ENCODE measurements at places on chromosomes 1 and 21. TPM values are rescaled to one million over a fixed set of nuclear protein-coding genes. Genes with fewer than 3 reads are reported as not detected.

LRIF1 gene
- total RNA-seq = 9.1 TPM

MMEL1 gene
- total RNA-seq = 11.5 TPM

OR2L3 gene
- not detected for total RNA-seq

RPE65 gene
- total RNA-seq = not detected

DNA sequence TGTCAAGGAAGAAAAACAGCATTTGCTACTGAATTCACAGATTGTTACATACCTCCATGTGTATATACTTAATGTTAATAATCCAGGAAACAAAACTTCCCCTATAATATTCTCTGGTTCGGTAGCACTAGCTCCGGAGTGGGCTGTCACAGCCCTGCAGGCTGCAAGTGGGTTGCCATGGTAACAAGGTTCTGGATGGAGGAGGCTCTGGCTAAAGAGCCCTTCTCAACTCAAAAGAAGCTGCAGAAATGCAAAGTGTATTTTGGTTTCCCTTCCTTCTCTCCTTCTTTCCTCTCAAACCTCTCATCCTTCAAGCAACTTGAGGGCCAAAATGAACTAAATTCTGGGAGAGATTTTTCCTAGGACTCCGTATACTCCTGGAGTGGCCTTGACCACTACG lies 45.2 kb downstream of the ASTN1 start:
- no peak for DNase-seq

DNA sequence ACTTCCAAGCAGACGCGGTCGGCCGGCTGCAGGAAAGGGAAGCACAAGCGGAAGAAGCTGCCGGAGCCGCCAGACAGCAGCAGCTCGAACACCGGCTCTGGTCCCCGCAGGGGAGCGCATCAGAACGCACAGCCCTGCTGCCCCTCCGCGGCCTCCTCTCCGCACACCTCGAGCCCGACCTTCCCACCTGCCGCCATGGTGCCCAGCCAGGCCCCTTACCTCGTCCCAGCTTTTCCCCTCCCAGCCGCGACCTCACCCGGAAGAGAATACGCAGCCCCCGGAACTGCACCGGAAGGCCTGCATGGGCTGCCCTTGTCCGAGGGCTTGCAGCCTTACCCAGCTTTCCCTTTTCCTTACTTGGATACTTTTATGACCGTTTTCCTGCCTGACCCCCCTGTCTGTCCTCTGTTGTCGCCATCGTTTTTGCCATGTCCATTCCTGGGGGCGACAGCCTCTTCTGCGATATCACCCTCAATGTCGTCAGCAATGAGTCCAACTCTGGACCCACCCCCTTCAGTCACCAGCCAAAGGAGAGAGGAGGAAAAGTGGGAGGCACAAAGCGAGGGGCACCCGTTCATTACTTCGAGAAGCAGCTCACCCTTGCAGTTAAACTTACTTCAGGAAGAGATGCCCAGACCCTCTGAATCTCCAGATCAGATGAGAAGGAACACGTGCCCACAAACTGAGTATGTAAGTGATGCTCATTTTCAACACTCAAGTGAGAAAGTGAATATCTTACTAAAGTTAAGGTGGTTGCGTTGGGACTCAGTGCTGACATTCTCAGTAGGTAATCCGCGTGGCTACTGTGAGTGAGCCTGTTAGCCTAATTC lies 25.5 kb downstream of the UTS2 start:
- no peak for DNase-seq

DNA sequence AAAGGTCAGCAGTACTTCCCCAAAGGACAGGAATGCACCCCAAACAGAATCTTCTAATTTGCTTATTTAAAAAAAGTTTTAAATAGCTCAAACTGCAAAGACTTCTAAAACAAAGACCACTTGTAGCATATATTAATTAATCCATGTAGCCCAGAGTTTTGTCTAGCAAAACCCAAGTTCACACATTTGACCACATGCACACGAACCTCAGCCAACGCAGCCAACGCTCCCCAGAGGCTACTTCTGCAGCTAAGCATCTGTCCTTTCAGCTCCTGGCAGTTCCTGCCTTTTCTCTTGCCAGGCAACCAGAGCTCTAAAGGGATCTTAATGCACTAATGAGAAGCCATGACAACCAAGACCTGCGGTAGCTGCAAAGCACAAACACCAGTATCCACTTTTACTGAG lies 89.6 kb downstream of the RERE start:
- DNase-seq = no peak

GRCh38 chr1:156124557-156125483 lies 10.3 kb downstream of the LMNA start:
- DNase-seq = peak; percentile 74

DNA sequence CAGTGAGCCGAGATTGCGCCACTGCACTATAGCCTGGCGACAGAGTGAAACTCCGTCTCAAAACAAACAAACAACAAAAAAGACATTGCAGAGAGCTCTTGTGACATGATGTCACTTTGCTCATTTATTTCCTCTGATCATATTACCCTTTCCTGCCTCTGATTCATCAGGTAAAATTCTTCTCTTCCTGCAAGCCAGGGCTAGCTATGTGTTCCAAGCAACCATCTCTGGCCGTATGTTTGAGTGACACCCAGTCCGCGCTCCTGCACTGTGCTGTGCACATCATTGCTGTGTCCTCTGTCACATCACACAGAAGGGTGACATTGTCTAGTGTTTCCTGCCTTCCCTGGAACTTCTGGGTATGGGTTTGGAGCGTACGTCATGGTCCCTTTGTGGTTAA lies 251.3 kb downstream of the PCP4 start:
- DNase-seq = no peak

- no peak for DNase-seq
These were observed 1720.2 kb downstream of the MRPL39 start for GRCh38 chr21:23886828-23887724.
